Stimulated activated CD4-positive, alpha-beta T cell treated with anti-CD3 and anti-CD28 coated beads, TNF-alpha, amount 100 ng/mL, for 1 hour (primary cell): ENCODE measurements at places on chromosomes 16 and 17.

- no peak for DNase-seq
These were observed 20.5 kb upstream of the ERN1 start for GRCh38 chr17:64150237-64151015.

GRCh38 chr16:75074920-75075687 is 41.5 kb downstream of the LDHD start:
- DNase-seq: peak; percentile 66

GRCh38 chr17:61409301-61410112 is 9.9 kb downstream of the TBX2 start:
- no peak for DNase-seq

DNA sequence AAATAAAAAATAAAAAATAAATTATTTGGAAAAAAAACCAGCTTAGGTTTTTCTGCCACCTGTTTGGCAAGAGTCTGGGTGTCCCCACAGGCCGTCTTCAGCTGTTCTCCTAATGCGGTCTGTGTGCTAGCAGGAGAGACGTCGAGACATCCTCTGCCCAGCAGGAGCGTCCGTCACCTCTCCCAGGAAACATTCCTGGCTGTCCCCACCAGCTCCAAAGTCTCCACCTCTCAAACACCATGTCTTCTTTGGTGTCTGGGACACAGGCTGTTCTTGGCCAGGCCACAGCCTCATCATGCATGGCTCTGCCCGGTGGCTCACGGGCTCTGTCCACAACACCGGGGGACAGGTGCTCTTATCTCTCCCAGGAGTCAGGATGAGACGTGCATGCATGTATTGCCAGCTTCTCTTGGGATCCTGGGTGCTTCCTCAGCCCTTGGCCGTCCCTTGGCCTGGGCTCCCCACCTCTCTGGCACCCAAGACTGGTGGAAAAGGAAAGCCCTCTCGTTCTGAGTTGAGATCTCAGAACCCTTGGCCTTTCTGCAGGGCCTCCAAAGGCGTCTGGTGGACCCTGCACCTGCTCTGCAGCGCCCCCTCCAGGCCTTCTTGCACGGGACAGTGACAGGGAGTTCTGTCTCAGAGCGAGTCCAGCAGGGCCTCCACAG is 84.9 kb upstream of the CBX4 start:
- DNase-seq: no peak

DNA sequence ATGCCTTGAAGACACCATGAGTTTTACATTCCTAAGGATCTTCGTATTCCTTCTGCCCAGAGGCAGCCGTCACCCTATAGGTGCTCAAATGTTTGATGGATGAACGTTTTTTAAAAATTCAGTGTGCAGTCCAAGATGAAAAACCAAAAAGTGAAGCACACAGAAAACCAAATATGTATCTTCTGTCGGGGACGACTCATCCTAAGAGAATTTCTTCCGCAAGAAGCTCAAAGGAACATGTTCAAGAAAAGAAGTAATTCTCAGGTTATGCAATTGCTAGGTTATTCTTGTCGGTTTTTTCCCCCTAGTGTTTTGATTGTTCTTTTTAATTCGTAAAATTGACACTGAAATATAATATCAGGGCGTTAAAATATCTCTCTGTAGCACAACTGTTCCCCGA is 1.4 kb downstream of the CENPV start:
- DNase-seq: no peak

GRCh38 chr16:4200000-4200780 is 41.7 kb downstream of the SRL start:
- no peak for DNase-seq

- no peak for DNase-seq
These were observed 687 bp upstream of the NARF start for GRCh38 chr17:82457929-82458178.

DNA sequence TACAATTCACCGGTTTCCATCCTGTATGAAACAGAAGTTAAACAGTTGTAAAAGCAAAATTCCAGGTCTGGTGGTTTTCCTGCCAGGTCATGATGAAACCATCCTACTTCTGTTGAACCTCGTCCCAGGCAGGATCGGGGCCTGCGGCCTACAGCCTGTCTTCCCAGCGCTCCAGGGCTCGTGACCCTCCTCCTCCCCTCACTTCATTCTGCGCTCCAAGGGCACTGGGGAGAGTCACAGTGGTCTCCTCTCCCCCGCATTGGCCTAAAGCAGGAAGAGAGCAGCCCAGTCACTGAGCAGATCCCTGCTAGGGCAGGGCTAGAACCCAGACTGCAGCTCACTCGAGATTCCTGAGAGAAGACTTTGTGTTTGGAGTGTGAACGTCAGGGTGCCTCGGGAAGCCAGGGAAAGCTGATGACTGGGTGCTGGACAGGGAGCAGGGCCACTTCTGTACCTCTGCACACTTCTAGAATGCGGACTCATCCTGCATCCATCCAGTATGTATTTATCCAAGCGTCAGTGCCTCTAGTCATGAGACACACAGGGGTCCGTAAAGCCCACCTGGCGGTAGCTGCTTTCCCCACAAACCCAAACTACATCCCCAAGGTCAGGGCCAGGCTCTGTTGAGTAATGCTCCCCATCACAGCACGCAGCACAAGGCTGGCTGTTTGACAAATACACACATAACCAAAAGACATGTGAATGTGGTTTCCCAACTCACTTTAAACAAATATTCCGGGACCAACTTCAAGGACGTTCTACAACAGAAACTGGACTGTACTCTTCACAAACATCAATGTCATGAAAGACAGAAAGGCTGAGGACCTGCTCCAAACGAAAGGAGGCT is 1.7 kb upstream of the ITGAE start:
- DNase-seq: no peak

DNA sequence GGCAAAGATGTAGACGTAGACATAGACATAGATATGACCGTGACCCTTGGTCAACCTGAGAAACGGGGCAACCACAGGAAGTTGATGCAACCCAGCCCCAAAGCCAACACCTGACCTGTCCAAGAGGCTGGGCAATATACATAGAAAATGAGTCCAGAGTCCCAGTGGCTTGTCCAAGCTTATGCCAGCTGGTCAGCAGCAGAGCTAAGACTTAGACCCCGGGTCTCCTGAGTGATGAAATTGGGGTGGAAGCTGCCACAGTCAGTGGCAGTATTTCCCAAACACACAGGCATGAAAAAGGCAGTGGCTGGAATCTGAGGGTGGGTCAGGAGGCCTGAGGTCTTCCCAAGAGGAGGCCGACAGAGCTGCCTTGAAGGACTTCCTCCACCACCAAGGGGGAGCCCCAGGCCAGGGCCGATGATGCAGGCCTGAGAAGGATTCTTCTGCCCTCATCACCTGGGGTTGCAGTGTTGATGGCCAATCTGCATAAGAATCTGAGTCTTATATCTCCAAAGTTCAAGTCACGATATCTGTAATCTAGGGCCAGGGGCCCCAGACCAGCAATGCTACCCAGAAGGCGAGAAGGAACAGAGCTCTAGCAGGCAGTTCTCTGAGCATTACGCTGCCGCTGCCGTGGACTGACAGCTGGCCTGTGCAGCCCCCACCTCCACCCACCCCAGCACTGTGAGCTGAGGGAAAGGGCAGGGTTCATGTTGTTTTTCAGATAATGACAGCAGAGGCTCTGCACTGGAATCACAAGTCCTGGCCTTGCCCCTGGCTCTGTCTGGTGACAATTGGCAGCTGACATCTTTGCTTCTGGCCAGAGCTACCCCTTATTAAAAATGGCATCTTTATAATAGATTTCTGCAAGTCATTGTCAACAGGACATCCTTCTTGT is 72.7 kb downstream of the GNAO1 start:
- DNase-seq: no peak

DNA sequence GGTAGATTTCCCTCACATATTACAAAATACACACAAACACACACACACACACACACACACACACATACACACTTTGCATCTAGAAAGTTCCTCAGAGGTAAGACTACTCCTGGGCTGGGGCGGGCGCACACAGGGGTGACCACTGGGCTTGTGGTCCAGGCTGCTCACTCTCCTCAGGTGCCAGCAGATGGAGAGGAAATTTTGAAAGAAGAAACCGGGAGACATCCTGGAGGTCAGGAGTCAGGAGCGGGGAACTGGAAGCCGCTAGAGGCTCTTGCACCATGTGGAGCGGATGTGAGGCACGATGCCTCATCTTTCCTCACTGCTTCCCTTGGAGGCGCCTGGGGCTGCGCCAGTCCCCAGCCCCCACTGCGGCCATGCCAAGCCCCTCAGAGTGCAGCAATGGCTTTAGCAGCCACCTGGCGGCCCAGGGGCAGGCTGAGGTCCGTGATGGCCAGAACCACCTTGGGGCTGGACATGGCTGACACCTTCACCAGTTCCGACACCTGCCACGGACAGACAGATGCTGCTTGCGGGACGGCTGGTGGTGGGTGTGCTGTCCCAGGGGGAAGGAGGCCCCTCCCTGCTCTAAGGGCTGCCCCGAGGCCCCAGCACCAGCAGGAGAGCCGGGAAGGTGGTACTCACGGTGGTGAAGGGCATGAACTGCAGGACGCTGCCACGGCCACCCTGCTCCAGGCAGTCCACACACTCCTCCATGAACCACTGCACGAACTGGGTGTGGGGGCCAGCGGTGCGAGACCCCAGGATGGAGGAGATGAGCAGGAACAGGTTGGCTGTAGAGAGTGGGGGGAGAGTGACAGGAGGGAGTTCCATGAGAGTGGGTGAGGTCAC is 4.1 kb downstream of the CSF3 start:
- no peak for DNase-seq

- no peak for DNase-seq
These were observed 72.1 kb downstream of the JPH3 start for GRCh38 chr16:87674419-87674818.

DNA sequence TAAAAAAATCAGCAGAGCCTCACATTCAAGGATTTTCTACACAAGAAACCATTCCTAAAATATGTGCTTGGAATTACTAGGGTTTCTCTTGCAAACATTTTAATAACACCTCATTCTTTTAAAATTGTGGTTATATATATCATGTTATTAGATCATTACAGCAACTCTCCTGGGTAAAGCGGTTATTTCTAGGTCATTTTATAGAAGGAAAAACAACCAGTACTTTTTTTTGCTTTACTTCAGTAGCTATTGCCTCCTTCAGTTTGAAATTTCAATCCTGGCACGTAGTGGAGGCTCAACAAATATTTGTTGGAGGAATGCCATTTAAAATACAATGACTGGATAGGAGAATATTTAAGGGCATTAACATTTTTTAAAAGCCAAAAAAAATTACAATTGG is 220.6 kb downstream of the CDRT15L2 start:
- DNase-seq: no peak

GRCh38 chr17:74283371-74283673 is 9.3 kb downstream of the DNAI2 start:
- no peak for DNase-seq

DNA sequence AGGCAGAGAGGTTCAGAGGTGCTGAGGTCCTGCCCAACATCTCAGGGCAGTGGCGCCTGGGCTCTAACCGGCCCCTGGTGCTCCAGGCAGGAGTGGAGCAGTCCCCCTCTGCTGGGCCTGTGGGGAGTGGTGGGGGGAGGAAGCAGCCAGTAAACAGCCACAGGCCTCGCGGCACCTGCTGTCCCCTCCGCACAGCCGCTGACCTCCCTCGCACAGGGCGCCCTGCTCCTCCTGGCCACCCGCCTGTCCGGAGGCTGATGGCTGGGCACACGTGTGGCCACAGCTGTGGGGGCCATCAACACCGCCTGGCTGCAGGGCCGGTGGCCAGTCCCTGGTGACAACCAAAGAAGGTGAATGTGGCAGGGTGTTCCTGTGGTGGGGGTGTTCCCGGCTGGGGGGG is 36.8 kb upstream of the PABPN1L start:
- DNase-seq: no peak

GRCh38 chr16:8874388-8874787 is 5.6 kb upstream of the CARHSP1 start:
- DNase-seq: no peak

DNA sequence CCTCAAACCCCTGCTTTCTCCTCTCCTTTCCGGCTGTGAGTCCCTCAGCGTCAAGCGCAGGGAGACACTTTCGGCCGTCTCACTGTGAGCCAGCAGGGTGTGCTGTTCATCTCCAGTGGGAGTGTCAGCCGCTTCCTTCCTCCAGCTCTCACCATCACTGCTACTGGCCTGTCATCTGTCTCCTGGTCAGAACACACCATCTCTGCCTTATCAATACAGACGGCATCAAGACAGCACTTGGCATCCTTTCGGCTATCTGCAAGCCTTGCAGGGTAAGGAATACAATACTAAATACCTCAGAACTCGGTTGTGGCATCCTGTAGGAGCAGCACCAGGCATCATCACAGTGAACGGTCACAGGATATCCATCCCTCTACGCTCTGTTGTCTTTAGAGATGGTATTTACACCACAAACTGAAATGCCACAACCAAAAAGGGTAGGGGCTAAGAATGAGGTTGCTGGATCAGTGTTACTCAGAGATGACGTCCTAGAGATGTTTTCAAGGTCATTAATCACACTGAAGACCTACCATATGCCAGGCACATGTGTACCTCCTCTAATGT is 20.7 kb upstream of the CMTM4 start:
- no peak for DNase-seq

DNA sequence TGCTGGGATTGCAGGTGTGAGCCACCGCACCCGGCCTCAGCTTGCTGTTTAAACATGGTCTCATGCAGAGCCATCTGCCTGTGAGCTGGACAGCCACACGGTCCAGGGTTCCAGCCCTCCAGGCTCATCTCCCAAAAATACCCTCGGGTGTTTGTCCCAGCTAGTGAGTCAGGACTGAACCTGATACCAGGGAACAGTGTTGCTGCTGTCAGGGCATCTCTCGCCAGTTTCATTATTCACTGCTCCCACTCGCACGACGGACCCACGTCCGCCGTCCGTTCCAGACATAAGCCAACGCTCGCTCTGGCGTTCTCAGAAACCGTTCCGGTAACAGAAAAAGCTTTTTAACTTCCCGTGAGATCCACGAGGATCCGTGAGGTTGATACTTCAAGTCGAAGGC is 77.6 kb downstream of the NXN start:
- no peak for DNase-seq

GRCh38 chr17:31211352-31212012 is 85.6 kb downstream of the OMG start:
- no peak for DNase-seq
